ENCODE measurements at places on chromosomes 6 and 20. TPM values are rescaled to one million over a fixed set of nuclear protein-coding genes. Genes with fewer than 3 reads are reported as not detected.

GRCh38 chr20:48051794-48052474, 266.7 kb upstream of the SULF2 start:
- DNase-seq: no peak
- H3K36me3 ChIP-seq: no peaks in the 10 kb centered on the region
- no peak overlapping the region for H3K27ac ChIP-seq
- H3K4me3 ChIP-seq: no peak overlapping the region

SALL4 gene
- 0.74 TPM for total RNA-seq

DNA sequence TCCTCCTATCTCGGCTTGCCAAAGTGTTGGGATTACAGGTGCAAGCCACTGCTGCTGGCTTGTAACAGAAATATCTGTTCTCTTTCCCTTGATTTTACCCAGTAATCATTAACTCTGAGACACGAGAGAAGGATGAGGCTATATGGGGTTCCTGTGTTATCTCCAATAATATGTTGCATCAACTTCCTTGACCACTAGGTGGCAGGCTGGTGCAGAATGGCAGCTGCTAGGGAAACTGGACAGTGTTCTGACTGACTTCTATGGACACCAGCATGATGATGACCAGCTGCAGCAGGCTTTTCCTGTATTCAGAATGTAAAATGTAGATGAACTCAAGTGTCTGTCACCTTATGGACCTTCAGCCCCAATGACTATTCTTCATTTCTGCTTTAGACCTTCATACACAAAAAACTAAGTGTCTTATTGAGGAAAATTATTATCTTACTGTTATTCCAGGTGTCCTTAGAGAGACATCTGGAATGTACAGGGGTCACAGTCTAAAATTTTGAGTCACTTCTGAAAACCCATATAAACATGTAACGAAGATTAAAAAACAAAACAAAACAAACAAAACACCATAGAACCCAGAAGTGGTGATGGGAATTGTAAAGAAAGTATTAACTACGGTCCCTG, 20.4 kb upstream of the CD109 start:
- DNase-seq: peak; percentile 84
- H3K27me3 ChIP-seq: peaks cover 22% of the 10 kb centered on the region
- no peak overlapping the region for H3K27ac ChIP-seq
- no peak overlapping the region for H3K4me3 ChIP-seq
- H3K4me1 ChIP-seq: peaks cover 7% of the 10 kb centered on the region

VIP gene
- total RNA-seq: not detected

DNA sequence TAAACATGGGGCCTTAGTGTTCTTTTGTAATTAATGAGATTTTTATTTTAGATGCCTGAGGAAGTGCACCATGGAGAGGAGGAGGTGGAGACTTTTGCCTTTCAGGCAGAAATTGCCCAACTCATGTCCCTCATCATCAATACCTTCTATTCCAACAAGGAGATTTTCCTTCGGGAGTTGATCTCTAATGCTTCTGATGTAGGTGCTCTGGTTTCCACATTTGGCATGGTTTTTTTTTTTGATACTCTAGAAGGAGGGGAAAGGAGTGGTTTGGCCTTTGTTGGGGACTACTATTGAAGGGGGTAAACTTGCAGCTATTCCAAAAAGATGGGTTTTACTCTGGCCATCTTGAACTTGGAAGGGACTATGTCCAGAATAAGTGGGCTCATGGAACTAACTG, 1.7 kb downstream of the HSP90AB1 start:
- no peak for DNase-seq
- H3K36me3 ChIP-seq: peaks cover 70% of the 10 kb centered on the region
- H3K27me3 ChIP-seq: peaks cover 3% of the 10 kb centered on the region

TNNC2 gene
- not detected for total RNA-seq

DNA sequence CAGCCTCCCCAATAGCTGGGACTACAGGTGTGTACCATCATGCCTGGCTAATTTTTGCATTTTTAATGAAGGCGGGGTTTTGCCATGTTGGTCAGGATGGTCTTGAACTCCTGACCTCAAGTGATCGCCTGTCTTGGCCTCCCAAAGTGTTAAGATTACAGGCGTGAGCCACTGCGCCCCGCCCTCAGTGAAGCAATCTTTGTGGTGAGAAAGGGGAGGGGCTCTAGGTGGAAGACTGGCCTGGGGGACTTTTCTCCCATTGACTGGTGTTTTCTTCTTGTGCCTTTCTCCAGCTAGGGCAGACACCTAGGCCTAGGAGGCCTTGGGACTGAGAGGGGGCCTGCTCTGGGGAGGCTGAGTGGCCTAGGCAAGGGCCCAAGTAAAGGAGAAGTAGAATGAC, 84.1 kb downstream of the DNAAF9 start:
- H3K27ac ChIP-seq: no peak overlapping the region
- no peaks in the 10 kb centered on the region for H3K27me3 ChIP-seq
- peaks cover under 1% of the 10 kb centered on the region for H3K4me1 ChIP-seq
- H3K36me3 ChIP-seq: no peaks in the 10 kb centered on the region
- no peak for DNase-seq
- no peak overlapping the region for H3K4me3 ChIP-seq
